Hair follicular keratinocyte (primary cell): ENCODE measurements at places on chromosomes 7 and 10. TPM values are rescaled to one million over a fixed set of nuclear protein-coding genes. Genes with fewer than 3 reads are reported as not detected.

The RSU1 gene
- 55.0 and 62.7 TPM in 2 replicates for total RNA-seq

The DNAJC30 gene
- 2.6 and 3.9 TPM in 2 replicates for total RNA-seq

The KIAA1549 gene
- 1.1 and 1.5 TPM in 2 replicates for total RNA-seq

The PLXDC2 gene
- 3.0 and 7.3 TPM in 2 replicates for total RNA-seq

The METTL27 gene
- total RNA-seq, result 1.1 and 3.2 TPM in 2 replicates
